ENCODE measurements at places on chromosomes 2 and 18.

DNA sequence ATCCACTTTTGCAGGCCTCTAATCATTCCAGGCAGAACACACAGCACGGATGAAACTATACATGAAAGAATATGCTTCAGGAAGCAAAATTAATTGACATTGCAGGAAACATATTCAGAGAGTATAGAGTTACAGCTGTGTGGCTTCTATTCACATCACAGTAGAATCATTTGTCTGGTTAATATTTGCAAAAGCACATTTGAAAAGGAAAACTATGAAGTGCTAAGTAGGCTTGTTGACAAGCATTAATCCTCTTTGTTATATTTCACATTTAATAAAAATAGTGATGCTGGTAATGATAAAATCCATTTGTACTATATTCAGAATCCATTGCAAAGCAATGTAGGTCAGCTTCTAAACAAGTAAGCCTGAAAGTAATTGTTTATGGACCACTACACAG lies 32.2 kb upstream of the PIK3C3 start:
- no peak for DNase-seq

DNA sequence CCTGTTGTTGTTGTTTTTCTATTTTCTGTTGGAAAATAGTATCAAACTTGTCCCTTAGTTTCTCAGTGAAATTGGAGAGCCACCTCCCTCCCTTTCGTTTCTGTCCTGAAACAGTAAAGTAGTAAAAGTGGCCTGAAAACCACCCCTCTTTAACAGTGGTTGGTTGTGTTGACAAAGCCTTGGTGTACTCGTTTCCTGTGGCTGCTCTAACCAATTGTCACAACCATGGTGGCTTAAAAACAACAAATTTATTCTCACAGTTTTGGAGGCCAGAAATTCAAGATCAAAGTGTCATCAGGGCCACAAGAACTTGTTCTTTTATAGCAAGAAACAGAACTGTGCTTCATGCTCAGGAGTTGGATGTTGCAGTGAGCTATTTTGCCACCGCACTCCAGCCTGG lies 4.0 kb upstream of the DYSF start:
- no peak for DNase-seq

GRCh38 chr2:172220121-172220520 lies 117.4 kb upstream of the DLX2 start:
- no peak for DNase-seq

DNA sequence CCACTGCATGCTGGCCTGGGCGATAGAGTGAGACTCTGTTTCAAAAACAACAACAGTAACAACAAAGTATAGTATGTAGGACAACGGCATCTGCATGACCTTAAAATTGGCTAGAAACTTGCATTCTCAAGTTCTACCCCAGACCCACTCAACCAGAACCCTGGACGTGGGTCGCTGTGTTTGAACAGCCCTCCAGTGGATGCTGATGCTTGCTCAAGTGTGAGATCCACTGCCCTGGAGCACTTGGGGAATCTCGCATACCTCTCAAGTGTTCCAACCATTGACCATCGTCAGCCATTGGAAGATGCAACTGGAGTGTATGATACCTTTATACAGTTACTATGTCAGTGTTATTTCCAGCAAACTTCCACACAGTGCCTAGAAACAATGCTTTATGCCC lies 435.9 kb downstream of the DCDC2C start:
- no peak for DNase-seq

GRCh38 chr2:134594399-134594798 lies 124.4 kb downstream of the TMEM163 start:
- no peak for DNase-seq

DNA sequence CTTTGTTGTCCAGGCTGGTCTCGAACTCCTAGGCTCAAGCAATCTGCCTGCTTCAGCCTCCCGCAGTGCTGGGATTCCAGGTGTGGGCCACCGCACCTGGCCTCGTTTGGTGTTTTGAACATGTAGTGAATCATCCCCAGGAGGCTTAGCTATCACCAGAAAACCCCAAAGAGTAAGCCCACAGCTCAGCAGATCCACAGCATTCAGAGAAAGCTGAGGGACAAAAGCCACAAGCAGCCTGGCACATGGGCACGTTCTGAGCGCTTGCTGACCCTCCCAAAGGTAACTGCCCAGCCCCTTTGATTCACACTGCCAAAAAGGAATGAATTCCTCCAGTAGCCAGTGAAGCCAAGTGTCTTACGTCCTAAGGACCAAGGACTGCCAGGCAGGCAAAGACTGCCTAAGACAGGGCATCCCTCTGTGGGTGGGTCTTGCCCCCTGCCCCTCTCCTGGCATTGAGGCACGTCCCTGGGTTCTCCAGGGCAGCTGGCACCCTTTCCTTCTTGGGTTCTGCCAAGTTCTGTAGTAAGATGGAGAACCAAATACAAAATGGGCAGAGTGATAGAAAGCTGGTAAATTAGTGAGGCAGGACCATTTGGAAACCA lies 31.7 kb downstream of the MBP start:
- DNase-seq: no peak

DNA sequence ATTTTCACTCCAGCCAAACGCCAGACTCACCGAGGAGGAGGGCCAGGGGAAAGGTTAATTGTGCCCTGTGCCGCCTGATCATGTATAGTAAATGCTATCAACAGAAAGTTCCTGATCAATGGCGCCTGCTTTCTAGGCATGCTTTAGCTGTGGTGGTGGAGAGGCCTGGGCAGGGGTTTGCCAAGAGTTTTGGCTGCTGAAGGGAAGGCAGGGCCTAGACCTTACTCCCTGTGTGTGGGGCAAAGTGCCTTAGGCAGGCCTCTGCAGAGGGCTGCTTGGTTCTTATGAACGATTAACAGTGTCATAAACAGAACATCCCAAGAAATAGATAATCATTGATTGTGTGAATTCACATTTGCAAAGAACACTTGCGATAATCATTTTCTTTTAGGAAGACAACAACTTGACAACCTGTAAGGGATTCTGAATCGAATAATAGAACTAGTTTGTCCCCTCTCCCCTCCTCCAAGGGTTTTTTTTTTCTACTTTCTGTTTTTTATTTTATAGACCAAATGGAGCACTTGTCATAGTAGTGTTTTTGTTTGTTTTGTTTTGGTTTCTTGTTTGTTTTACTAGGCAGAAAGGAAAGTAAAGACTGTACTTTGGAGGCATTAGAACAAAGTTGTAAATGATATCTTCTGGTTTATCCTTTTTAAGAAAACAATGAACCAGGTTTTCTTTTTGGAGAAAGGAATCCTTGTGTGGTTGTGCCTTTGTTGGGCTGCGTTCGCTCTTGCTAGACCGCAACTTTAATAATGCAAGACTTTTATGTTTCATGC lies 6.5 kb downstream of the TSHZ1 start:
- no peak for DNase-seq

GRCh38 chr2:173550143-173550542 lies 195.5 kb downstream of the CDCA7 start:
- DNase-seq: no peak
